AG10803 (cell line): ENCODE measurements at places on chromosomes 16 and 17.

- no peak for DNase-seq
Observed at GRCh38 chr17:15966183-15966878, 21.4 kb downstream of the ADORA2B start.

- DNase-seq: no peak
Observed at GRCh38 chr16:4836727-4837126, 10.4 kb downstream of the GLYR1 start.

- no peak for DNase-seq
Observed at GRCh38 chr17:36641877-36642845, 40.8 kb downstream of the MRM1 start.

GRCh38 chr17:60148373-60148772, 1.4 kb upstream of the CA4 start:
- DNase-seq: no peak

- DNase-seq: no peak
Observed at GRCh38 chr17:45270828-45271418, 9.0 kb upstream of the SPATA32 start.

- DNase-seq: no peak
Observed at GRCh38 chr16:73610605-73611156, 562.8 kb upstream of the ZFHX3 start.

GRCh38 chr16:15773968-15774367, 82.9 kb downstream of the MYH11 start:
- no peak for DNase-seq

DNA sequence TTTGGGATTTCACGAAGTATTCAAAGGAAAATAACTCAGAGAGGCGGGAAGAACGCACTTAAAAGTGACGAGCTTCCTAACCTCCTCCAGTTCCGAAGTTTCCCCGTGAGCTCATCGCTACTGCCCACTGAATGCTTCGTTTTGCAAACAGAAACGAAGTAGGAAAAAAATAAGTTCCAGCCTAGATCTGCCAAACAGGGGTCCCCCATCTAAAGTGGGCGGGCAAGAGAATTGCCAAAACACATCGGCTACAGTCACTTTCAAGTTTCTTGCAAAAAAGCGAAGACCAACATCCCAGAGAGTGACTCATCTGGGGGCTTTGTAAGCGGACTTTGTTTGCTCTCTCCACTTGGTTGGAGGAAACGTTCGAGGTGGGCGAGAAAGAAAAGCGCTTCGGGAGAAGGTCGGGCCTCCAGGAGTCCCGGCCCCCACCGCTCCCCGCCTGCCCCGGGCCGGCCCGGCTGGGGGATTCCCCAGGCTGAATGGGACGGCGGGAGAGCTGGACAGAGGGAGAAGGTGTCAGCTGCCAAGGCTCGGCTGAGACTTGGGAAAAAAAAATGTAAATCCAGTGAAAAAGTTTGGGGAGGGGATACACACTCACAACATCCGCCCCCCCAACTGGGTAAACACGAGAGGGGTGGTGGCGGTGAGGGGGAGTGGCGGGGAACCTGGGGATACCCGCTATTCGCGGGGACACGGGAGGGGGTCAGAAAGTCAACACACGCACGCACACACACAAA, 1.0 kb downstream of the VEZF1 start:
- DNase-seq: peak; percentile 66

DNA sequence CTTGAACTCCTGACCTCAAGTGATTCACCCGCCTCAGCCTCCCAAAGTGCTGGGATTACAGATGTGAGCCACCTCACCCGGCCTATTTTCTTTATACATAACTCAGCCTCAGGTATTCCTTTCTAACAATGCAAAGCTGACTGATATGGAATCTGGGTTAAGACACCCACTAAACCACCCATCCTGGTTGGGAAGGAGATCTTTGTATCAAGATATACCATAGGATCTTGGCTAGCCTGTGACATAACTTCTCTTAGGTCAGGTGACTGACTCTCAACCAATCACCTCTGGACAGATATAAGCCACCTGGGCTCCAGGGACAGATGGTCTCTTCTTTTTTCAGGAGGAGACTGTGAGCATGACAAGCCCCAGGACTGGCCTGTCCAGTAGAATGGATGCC, 51.2 kb upstream of the NKD1 start:
- no peak for DNase-seq

DNA sequence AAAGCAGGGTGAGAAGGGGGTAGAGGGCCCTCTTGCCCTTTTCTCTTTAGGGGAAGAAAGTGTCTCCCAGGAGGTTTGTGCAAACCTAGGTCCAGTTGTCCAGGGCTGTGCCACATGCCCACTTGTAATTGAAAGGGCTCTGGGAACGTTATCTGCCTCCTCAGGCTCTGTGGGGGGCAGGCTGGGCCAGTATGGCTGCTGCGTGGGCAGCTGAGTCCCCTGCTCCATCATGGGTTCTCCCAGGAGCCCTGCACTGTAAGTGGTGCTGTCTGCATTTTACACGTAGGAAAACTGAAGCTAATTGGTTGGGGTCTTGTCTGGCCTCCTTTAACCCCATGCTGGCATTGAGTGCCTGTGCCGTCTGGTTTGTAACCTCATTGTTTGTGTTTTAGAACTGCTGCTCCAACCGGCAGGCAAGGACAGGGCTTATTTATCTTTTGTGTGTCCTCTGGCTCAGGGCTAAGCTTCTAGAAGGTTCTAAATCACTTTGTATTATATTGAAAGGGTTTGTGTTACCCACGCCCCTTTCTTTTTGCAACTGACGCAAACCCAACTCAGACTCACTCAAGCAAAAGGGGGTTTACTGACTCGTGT, 117.7 kb upstream of the CIBAR2 start:
- DNase-seq: no peak

- DNase-seq: no peak
Observed at GRCh38 chr17:34581446-34582184, 2.2 kb downstream of the TMEM132E start.

DNA sequence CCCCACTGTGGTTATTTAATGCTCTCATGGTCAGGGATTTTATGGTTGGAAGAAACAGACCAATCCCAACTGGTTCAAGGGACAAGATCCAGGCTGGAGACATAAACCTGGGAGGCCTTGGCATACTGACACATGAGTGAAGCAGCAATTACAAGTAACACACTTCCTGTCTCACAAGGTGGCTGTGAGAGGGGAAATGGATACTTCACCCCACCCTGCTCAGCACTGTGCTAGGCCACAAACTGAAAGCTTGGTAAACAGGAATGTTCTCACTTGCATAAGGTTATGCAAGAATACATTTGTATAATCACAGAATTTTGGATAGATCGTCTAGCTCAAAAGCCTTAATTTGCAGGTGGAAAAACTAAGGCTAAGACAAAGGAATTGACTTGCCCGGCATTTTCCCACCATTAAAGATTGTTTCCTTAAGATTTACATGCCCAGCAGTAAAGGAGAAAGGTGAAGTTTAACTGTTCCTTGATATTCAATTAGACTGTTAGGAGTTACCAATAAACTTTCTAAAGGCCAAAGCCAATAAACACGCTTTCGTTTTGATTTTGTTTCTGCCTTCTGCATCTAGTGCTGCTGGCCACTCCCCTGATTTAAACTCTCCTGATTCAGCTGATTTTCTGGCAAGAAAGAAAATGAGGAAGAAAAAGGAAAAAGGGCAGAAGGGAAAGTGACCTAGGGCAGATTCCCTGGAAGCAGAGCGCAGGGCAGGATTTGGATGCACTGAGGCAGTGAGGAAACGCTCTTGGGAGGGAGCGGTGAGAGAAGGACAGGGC, 215.6 kb upstream of the CDH5 start:
- peak; percentile 89 for DNase-seq

GRCh38 chr16:64900517-64900916, 221.3 kb downstream of the CDH11 start:
- no peak for DNase-seq

DNA sequence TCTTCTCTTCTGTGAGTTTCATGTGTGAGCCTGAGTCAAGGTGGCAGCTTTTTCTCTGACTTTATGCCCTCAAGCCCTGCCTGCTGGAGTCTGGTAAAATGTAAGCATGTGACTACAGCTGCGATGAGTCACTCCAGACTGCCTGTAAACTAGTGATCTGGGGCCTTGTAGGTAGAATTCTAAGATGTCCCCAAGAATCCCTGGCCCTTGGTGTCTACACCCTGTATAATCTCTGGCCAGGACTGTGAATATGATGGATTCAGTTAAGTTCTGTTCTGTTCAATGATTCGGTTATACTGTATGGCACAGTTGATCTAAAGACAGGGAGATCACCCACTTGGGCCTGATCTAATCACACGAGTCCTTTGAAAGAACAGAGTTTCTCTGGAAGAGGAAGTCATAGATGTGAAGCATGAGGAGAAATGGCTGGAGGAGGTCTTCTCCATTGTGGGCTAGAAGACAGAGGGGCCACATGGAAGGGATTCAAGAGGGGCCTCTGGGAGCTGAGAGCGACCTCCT, 29.8 kb downstream of the PRSS54 start:
- DNase-seq: peak; percentile 59

DNA sequence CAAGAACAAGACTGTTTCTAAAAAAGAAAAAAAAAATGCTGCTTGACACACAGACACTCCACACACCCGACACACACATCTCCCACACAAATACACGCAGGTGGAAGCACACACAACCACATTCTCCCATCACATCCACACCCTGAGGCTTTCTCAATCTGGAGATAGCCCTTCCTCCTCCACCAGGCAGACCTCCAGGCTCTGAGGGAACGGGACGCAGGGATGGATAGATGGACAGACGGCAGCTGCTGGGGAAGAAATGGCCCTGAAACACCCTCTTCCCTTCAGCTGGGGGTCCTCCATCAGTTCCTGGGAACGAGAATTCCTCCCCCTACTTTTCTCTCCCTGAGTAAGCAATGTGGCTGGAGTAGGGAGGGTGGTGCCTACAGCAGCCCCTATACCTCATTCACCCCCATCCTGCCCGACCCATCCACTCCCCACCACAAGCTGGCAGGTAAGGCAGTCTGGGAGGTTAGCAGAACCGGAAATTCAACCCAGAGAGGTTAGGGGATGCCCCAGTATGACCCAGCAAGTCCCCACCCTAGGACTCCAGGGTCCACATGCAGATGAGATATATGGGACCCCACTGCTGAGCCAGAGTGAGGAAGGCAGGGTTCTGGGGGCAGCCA, 4.1 kb upstream of the LITAFD start:
- DNase-seq: no peak

- no peak for DNase-seq
Observed at GRCh38 chr16:77386831-77387814, 47.7 kb downstream of the ADAMTS18 start.

- no peak for DNase-seq
Observed at GRCh38 chr17:65035704-65036103, 20.8 kb downstream of the GNA13 start.

DNA sequence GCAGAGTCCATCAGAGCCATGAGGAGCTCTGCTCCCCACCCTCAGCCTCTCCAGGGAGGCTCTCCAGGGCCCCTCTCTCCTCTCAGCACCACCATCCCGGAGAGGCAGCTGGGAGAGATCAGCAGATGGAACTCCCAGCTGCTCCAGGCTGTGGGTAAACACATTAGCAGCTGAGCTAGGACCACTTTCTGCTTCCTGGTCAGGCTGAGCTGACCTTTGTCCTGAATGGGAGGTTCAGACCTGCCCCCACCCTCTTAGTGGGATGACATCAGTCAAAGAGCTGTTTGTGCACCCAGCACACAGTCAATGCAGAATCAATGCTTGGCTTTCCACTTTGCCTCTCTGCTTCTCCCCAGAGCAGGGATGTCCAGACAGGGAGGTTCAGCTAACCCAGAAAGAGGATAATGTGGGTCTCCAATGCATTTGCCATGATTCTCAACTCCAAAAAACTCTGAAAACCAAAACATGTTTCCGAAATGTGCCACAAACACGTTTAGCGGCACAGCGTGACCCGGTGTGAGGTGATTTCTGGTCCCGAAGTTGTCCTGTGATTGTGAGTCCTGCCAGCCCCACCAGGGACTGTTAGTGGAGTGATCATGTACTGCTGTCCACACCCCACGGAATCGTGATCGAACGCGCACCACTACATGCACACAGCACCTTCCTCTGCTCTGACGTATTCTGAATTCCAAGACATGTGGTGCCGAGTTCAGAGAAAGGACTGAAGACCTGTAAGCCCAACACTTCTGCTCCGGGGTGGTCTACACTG, 6.7 kb downstream of the GPR142 start:
- no peak for DNase-seq

DNA sequence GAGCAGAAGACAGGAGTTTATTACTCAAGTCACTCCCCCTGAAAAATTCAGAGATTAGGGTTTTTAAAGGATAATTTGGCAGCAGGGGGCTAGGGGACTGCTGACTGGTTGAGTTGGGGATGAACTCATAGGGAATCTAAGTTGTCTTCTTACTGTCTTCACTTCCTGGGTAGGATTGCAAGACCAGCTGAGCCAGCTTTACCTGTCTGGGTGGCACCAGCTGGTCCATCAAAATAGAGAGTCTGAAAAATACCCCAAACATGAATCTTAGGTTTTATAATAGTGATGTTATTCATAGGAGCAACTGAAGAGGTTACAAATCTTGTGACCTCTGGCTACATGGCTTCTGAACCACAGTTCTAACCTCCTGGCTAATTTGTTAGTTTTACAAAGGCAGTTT, 157.9 kb downstream of the PPM1E start:
- no peak for DNase-seq

- no peak for DNase-seq
Observed at GRCh38 chr16:75109732-75110243, 6.8 kb downstream of the LDHD start.

DNA sequence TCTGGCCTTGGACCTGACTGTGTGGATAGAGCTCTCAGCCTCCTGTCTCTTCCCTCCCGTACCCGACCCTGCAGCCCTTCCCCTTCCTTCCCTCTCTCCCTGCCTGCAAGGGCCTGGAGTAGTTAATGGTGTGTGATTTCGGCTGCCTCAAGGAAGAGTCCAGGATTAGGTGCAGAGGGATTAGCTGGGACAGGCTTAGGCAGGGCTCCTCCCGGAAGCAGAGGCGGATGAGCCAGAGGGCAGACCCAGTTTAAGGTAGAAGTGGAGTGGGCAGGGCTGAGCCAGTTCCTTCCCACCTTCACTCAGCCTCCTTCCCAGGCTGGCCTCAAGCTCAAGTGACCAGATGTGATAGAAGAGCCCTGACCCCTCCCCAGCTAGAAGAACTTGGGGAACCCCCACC, 16.8 kb downstream of the GUCY2D start:
- no peak for DNase-seq

DNA sequence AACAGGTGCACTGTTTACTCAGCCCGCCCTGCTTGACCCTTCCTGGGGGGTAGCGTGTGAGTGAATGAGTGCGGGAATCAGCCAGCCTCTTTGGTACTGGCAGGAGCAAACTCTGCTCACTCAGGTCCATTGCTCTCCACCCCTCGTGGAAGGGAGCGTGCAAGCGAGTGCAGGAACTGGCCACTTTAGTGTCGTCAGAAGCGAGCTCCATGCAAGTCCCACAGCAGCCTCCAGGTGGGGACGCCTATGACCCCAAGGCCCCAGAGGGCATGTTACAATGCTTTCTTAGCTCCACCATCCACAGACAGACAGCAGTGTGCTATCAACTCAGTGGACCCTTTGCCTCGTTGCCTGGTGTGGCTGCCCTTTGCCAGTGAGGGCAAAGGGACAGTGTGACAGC, 1025.1 kb upstream of the CDH8 start:
- DNase-seq: no peak

DNA sequence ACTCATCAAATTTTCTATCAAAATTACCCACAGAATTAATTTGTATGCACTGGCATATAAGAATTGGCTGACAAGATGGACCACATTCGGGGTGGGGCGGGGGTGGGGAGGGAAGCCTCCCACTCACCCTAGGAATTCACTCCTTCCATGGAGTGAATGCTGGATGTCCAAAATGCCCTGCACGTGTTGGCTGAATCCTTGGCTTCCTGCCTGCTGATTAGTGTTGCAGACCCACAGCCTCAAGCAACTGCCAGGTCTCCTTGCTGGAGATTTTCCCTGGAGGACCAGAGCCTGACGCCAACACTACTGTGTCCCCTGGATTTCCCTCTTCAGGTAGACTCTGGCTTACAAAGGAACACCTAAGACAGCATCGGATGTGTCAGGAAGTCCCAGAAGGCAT, 575.7 kb upstream of the CDH11 start:
- DNase-seq: no peak
